Iris pigment epithelial cell (primary cell): ENCODE measurements at places on chromosomes 2 and 18.

GRCh38 chr2:40120957-40121356, 330.9 kb downstream of the SLC8A1 start:
- DNase-seq, result no peak

GRCh38 chr2:166170356-166170755, 42.5 kb upstream of the SCN1A start:
- peak; percentile 79 for DNase-seq

DNA sequence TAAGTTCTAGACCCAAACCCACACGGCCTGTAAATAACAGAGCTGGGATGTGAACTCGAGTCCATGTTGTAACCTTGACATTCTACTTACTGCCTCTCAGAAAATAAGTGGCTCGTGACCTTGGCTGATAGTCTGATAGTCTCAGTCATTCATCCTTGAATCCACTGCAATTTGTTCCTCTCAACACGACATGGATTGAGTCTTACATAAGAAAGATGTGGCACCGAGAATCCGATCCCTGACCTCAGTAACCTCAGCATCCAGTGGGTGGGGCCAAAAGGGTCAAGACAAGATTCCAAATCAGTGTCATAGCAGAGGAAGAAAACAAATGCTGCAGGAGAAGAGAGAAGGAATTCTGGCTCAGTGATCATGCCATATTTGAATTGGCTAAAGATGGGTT, 97.6 kb downstream of the MAPRE2 start:
- no peak for DNase-seq

DNA sequence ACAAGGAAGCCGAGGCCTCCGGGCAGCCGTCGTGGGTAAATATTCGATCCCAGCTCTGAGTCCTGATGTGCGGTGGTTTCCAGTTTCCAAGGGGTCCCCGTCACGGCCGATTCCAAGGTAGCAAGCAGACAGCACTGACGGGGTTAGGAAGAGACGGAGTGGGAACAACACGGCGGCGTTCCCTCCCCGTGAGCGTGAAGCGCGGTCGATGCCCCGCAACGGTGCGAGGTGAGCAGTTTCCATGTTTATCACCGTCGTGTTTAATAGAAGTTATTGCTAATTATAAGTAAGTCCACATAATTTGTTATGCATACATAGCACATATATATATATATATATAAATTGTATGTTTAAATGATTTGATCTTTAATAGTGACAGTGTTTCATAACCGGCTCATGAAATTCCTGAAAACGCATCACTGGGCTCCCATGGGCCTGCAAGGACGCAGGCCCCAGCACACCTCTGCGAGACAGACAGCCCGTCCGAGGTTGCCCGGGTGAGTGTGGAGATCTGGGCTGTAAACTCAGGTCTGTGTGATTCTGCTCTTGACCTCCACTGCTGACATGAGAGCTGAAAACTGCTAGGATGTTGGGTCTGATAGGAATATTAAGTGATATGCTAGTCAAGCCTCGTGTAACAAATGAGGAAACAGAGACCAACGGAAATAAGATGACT, 243.5 kb upstream of the SALL3 start:
- DNase-seq, result no peak

- DNase-seq, result no peak
Observed at GRCh38 chr2:166458674-166459073, 35.4 kb downstream of the SCN7A start.

DNA sequence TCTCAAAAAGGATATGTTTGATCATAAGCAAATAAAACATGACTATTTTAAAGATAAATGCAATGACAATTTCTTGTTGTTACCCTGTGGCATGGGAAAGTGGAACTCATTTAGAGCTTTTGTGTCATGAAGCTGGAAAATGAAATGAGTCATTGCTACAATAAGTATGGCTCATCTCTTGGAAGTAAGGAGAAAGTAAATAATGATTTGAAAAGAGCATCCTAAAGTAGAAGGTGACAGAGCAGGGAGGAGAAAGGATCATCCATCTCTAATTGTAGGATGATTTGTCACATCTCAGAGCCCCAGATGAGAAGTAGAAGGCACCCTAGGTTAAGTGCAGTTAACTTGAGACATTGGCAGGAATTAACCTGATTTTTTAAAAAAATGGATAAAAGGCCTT, 200.5 kb downstream of the CPS1 start:
- peak; percentile 1 for DNase-seq

DNA sequence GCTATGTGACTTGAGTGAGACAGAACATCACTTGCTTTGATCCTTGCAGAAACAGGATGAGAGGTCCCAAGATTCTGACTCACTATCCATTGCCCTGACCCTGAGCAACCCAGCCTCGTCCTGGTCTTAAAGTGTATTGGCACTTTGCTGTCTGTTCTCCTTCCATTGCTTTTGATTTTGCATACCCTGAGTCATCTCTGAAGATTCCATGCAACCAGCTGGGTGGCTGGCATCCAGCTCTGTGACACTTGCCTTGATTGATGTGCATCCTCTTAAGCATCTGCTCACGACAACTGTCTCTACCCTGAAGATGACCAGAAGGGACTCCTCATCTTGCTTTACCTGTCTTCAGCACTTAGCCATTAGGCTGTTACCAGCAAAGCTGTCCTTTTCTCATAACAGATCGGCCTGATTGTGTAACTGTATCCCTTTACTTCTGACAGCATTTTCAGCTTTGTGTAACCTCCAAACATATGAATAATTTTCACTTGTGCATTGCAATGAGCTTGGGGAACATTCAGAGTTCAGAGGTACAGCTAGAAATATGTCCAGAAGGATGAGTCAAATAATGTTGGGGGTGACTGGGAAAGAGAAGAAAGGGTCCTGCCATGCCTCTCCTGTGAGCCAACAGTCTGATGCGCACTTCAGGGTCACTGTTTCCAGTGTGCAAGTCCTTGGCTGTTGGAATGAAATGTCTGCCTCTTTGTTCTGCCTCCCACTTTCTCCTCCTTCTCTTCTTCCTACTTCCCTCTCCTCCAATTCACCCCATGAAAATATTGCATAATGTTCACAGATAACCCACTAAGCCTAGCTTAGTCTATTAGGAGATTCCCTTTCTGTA, 249.7 kb upstream of the OSR1 start:
- DNase-seq, result peak; percentile 94

DNA sequence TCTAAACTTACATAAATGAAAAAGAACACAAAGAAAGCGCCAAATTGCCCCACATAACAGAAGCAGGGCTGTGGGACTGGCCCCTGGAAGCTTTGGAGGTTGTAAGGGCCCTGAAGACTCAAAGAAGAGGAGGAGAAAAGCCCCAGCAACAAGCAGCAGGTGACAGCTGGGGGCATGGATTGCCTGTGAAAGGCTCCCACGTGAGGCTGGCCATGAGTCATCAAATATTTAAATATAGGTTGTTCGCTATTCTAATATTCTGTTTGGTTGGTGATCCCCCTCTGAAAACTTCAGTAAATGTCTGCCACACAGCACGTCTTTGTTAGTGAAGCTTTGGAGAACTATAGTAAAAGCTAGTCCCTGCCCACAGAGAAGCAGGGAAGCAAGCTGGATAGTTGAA, 132.4 kb downstream of the MREG start:
- DNase-seq, result peak; percentile 44

DNA sequence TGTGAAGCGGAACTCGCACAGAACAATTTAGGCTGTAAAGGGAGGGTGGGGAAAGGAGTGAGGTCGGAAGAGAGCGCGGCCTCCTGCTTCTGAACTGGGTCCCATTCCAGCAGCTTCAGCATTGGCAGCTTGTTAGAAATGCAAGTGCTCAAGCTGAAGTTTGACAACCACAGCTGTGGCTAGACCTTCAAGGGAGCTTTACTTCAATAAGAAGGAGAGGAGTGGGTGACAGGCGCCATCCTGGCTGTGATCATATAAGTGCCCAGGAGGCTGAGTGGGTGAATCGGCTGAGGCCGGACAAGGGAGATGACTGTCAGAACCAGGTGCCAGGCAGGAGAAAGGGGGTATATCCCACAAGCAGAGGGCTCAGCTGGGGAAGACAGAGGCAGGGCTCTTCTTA, 622.5 kb downstream of the GALR1 start:
- DNase-seq, result no peak

DNA sequence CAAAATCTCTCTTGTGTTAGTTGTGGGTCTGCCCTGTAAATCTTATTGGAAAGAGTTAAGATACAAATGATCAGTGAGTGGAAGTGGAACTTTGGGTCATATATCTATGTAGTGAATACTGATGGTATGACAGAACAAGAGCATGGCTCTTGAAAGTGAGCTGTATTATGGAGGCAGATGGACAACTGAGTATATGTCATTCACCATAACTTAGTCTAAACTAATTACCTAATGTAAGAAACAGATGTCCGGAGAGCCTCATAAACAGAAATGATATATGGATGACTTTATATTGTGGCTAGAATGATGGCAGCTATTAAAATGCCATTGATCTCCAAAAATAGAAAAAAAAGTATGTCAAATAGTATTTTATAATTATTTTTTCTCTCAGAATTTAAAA, 72.4 kb downstream of the FASTKD2 start:
- no peak for DNase-seq

GRCh38 chr2:12051831-12052230, 305.4 kb downstream of the LPIN1 start:
- peak; percentile 81 for DNase-seq

- no peak for DNase-seq
Observed at GRCh38 chr18:55906536-55906935, 318.5 kb upstream of the TCF4 start.

DNA sequence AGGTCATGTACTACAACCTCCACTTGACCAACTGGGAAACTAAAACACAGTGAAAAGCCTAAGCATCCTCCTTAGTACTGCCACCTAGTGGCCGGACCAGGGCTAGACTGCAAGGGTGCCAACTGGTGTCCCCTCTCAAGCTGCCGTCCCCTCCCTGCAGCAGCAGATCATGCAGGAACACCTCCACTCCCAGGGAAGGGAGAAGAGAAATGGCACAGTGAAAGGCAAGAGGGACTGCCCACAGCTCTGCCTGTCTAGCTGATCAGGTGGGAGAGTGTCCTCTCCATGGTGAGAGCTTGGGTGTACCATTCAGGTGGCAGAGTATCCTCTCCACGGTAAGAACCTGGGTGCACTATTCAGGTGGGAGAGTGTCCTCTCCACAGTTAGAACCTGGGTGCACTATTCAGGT, 78.1 kb downstream of the AAK1 start:
- peak; percentile 25 for DNase-seq

DNA sequence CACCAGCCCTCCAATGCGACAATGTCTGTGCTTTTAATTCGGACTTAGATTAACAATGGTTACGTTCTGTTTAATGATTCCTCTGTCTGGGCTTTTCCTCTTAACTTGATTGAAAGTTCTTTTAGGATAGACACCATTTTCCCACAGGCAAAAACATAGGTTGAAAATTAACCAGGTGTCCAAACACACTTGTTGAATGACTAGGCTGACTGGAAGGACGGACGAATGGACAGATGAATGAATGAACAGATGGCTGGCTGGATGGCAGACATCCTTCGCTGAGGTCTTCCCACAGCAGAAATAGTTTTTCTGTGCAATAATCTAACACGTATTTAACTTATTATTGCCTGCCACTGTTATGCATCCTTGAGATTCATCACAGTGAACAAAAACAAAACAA, 298.8 kb downstream of the SRBD1 start:
- no peak for DNase-seq

DNA sequence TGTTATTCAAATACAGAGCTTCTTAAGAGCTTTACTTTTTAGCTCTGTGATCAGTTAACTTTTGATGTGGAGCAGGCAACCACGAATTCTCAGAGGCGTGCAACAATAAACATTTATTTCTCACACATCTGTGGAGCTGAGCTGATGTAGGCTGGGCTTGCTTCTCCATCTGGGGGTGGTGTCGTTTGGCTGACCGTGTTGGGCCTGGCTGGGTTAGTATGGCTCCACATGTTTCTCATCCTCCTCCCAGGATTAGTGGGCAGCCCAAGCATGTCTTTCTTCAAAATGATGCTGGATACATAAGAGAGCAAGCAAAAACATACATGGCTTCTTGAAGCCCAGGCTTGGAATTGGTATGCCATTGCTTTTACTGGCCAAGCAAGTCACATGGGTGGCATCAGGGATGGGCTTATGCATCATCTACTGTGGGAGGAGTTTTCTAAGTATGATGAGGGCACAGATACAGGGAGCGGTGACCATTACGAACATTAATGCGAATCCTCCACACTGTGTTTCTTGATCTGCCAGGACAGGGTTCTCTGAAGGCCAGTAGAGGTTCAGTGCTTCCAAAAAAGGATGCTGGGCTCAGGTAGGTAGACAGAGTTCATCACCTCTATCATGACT, 157.0 kb upstream of the TNP1 start:
- DNase-seq, result no peak

GRCh38 chr2:59604123-59604522, 949.3 kb downstream of the BCL11A start:
- DNase-seq, result no peak
